ENCODE measurements at places on chromosomes 3 and 15. TPM values are rescaled to one million over a fixed set of nuclear protein-coding genes. Genes with fewer than 3 reads are reported as not detected.

- peaks cover 36% of the 10 kb centered on the region for H3K4me1 ChIP-seq
- peak; percentile 46 for DNase-seq
- H3K27me3 ChIP-seq, result no peaks in the 10 kb centered on the region
- H3K36me3 ChIP-seq, result peaks cover 37% of the 10 kb centered on the region
- H3K27ac ChIP-seq, result peak overlapping the region; percentile 34
- H3K4me3 ChIP-seq, result 0 out of 2 replicates have a peak overlapping the region, but pooled peaks have one; percentile 0
These were observed 139.0 kb upstream of the SLC2A2 start for GRCh38 chr3:171165499-171165921.

GRCh38 chr15:81785679-81786078, 260.1 kb downstream of the MEX3B start:
- peaks cover 32% of the 10 kb centered on the region for H3K4me1 ChIP-seq
- H3K36me3 ChIP-seq, result peaks cover 32% of the 10 kb centered on the region
- H3K27me3 ChIP-seq, result no peaks in the 10 kb centered on the region
- no peak for DNase-seq
- H3K4me3 ChIP-seq, result no peak overlapping the region

DNA sequence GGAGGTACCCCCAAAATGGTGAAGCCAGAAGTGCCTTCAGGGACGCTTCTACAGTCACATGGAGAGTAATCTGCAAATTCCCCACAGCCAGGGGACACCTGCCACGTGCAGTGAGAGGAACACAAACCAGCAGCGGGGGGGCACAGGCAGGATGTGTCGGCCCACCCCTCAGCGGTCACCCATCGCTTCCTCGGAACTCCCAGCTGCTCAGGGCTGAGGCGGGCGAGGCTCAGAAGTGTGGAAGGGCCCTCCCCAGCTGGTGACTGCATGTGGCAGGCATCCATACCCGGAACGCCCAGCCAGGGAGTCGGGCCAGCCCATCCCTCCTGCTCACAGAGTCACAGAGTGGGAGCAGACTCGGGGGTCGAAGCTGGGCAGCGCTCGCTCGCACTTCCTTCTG, 63.7 kb downstream of the SLC12A8 start:
- H3K27ac ChIP-seq, result peak overlapping the region; percentile 32
- no peaks in the 10 kb centered on the region for H3K36me3 ChIP-seq
- no peak overlapping the region for H3K4me3 ChIP-seq

GRCh38 chr3:156906275-156906674, 80.1 kb downstream of the LEKR1 start:
- H3K4me1 ChIP-seq, result peaks cover 15% of the 10 kb centered on the region
- no peaks in the 10 kb centered on the region for H3K27me3 ChIP-seq
- no peak overlapping the region for H3K4me3 ChIP-seq
- H3K27ac ChIP-seq, result no peak overlapping the region
- no peaks in the 10 kb centered on the region for H3K36me3 ChIP-seq

The CELF6 gene
- not detected for total RNA-seq

GRCh38 chr15:67458331-67459029, 62.5 kb upstream of the C15orf61 start:
- no peak overlapping the region for H3K4me3 ChIP-seq
- DNase-seq, result no peak
- peaks cover 13% of the 10 kb centered on the region for H3K36me3 ChIP-seq
- H3K27ac ChIP-seq, result no peak overlapping the region
- peaks cover 11% of the 10 kb centered on the region for H3K27me3 ChIP-seq
- peaks cover 10% of the 10 kb centered on the region for H3K4me1 ChIP-seq

Data from WTC11 (cell line).